Stimulated activated CD4-positive, alpha-beta T cell treated with anti-CD3 and anti-CD28 coated beads, Interleukin-12 subunit alpha, Interleukin-12 subunit beta, amount 100 ng/mL, for 4 hours (primary cell): ENCODE measurements at places on chromosomes 3 and 15.

GRCh38 chr15:25862472-25863110 is 536 bp downstream of the ATP10A start:
- DNase-seq: peak; percentile 53

- no peak for DNase-seq
Observed at GRCh38 chr15:65777843-65778242, 14.2 kb downstream of the DENND4A start.

- DNase-seq: no peak
Observed at GRCh38 chr3:122974764-122975162, 52.8 kb downstream of the SEMA5B start.

GRCh38 chr15:80389370-80389769 is 14.8 kb upstream of the ARNT2 start:
- DNase-seq: no peak

DNA sequence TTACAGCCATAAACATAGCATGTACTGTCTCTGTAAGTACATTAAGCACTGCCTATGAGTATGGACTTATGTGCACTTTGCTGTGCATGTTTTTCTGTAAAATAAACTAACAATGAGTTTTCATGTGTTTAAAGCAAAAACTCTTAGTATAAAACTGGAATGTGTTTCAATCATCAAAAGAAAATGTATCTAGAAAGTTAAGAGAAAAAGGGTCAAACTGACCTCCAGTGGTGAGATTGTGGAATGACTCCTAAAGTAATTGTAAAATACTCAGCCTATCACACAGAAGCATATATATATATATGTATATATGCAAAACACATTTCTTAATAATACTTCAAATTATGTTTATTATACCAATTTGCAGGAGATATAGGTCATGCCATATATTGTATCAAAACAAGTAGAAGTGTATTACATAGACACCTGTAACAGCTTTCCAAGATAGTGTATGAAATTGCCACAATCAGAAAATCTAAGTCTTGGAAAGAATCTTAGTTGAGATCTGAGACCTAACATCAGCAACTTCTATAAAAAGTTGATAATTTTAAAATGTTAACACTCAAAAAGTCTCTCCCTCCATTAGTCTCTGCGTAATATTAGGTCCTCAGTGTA is 199.6 kb downstream of the FMN1 start:
- DNase-seq: no peak

DNA sequence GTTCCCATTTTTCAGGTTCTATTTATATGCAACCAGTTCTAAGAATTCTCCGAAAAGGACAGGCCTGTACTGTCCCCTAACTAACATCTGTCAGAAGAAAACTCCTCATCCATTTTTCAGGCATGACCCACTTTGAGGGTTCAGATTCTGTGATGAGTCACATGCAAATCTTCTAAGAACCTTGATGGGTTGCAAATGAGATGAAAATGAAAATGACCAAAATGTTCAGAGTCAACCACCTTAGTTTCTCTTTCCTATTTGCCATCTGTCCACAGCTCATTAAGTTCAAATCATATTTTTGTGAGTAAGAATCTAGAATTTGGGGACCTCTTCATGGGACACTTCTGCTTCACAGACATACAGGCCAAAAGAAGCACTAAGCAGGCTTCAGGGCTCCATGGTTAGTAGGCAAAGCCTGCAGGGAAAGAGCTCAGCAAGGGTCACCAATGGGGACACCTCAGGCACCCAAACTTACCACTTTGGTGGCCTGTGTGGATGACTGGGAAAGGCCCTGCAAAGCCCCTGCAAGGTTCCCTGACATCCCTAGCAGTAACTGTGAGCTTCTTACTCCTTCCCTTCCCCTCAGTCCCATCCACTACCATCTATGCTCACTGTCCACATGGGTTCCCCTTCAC is 122.0 kb downstream of the WDR76 start:
- no peak for DNase-seq

DNA sequence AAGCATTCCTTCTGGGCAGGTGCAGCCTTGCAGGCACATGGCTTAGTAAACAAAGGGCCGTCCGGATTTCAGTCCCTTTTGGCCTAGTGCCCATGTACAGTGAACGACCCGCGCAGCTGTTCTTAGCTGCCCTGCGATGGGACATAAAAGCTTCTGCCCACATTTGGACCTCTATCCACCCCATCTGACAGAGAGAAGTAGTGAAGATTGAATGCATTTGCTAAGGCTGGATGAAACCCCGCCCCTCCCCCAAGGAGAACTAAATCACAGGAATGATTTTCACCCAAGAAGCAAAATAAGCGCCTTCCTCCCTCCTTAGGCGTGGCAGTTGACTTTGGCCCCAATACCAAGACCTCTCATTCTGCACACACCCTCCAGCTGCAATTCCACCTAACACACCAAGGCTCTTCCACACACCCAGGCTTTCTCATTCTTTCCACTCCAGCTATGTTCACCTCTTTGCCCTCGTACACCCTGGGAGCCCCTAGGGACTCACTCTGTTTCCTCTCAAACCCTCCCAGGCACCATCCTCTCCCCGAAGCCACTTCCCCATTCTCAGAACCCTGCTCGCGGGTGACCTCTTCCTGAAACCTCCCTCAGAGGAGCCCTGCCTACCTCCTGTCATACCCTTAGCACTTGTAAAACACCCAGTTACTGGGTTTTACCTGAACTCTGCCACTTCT is 14.1 kb upstream of the HRH1 start:
- DNase-seq: no peak

GRCh38 chr15:68797191-68797590 is 23.5 kb downstream of the ANP32A start:
- no peak for DNase-seq

- no peak for DNase-seq
Observed at GRCh38 chr3:116046350-116046749, 398.9 kb downstream of the LSAMP start.

- no peak for DNase-seq
Observed at GRCh38 chr3:14836049-14836468, 17.3 kb downstream of the FGD5 start.

DNA sequence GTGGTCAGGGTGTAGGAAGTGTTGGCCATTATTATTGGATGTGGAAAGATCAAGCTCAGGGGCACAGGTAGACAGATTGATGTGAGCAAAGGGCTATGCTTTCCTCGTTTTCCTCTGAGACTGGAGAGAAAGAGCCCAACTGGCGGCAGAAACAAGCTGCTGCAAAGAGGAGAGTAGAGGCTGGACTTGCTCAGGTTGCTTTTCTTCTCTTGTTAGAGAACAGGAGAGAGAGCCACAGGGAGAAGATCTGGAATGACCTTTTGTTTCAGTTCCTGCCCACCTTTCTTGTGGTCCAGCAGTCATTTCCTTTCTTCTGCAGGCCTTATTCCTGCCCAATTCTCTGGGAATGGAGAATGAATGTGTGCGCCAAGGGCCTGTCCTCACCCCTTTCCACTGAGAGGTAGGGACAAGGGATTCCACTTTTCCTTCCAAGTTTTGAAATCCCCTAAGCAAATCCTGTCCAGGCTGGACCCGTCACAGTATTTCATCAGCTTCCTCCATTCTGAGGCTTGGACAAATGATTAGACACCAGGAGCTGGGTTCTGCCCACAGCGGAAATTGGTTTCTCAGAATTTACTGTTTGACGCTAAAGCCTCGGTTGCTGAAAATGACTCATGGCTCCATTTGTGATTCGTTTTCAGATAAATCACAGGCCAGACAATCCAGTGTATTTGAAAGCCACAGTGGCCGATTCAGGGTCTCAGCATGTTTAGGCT is 16.1 kb downstream of the ZNF80 start:
- DNase-seq: no peak

- DNase-seq: no peak
Observed at GRCh38 chr3:114718898-114719210, 425.0 kb downstream of the TIGIT start.

DNA sequence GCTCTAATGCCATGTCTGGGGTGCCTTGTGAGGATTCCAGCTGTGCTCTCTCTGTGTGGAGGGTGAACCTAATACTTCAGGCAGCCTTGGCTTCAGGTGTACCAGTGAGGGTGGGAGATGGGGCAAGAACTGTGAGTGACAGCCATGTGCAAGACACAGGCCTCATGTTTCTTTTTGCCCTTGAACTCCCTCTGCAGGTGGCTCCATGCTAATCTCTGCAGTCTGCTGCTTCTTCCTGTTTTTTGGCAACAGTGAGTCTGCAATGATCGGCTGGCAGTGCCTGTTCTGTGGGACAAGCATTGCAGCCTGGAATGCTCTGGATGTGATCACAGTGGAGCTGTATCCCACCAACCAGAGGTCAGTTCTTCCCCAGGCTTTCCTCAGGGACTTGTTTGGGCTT is 189.3 kb downstream of the SV2B start:
- DNase-seq: no peak

- no peak for DNase-seq
Observed at GRCh38 chr3:130569461-130570365, 52.7 kb downstream of the COL6A6 start.

DNA sequence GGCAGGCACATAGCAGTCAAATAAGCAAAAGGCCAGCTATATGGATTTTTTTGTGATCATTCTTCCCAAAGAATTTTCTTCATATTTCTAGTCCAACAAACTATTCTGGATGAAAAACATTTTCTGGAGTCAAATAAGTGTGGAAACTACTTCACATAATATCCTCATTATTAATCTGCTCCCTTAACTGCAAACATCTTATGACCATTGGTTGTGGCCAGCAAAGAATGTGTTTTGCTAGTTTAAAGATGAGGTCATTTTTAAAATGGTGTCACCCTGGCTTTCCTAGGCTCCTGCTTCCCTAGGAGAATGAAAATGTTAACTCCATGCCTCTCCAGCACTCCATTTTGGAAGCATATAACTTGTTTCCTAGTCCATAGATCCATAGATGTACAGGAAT is 118.8 kb downstream of the SST start:
- DNase-seq: no peak

- no peak for DNase-seq
Observed at GRCh38 chr3:53763353-53763752, 82.9 kb downstream of the CHDH start.

GRCh38 chr3:36282766-36283165 is 97.5 kb upstream of the STAC start:
- DNase-seq: no peak

GRCh38 chr15:80286055-80286454 is 34.0 kb upstream of the CTXND1 start:
- DNase-seq: no peak

DNA sequence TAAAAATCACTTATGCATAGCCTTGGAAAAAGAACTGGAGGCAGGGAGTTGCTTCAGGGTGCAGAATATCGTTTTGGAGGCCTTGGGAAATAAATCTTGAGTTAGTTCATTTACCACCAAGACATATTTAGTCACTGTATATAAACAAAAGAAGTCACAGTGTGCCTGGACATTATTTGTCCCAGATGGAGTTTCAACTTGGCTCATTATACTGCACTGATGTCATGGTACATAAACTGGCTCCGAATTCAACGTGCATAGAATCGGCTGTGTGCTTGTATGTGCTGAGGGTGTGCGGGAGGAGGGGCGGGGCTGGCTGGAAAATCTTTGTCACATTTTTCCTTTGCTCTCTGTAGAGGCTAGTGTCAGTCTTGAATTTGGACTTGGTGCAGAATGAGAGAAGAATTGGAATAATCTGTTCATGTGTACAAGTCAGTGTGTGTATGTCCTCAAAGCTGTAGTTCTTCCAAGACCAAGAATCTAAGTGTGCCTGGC is 86.6 kb downstream of the FNDC3B start:
- DNase-seq: no peak

- no peak for DNase-seq
Observed at GRCh38 chr3:28906561-28907310, 374.1 kb upstream of the RBMS3 start.

DNA sequence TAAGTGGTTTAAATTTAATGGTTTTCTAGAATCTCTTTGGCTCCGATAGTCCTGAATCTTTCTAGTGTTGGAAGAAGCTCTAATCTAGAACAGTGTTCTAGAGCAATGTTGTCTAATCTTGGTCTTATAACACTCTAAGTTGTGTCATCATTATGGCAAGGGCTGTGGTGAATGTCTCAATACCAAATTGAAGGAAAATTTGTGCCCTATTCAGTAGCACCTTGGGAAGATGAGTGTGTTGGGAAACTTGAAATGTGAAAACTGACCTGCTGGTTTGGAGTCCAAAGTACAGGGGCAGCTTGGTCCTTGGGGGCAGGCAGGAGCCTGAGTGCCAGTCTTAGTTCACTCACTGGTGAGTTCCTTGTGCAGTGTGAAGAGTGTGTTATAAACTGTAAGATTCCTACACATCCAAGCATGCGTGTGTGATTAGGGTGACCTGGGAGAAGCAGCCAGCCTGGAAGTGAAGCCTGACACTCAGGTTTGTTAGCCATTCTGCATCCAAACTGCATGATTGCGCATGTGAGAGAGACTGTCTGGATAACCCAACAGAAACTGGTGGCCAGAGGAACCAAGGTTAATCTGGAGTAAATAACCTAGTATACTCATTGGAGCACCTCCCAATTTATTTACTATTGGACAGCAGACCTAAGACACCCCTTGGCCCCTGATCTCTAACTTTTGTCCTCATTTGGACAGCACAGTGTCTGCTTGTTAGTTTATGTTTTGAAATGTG is 14.6 kb downstream of the ZNF592 start:
- DNase-seq: no peak
